Ammon's horn (tissue), 1 donor: ENCODE measurements at places on chromosomes 6 and 20.

- no peak for DNase-seq
Measured at GRCh38 chr6:22925920-22926789, 356.8 kb downstream of the HDGFL1 start.

GRCh38 chr6:111565326-111566221 is 40.1 kb downstream of the TRAF3IP2 start:
- DNase-seq, result no peak

DNA sequence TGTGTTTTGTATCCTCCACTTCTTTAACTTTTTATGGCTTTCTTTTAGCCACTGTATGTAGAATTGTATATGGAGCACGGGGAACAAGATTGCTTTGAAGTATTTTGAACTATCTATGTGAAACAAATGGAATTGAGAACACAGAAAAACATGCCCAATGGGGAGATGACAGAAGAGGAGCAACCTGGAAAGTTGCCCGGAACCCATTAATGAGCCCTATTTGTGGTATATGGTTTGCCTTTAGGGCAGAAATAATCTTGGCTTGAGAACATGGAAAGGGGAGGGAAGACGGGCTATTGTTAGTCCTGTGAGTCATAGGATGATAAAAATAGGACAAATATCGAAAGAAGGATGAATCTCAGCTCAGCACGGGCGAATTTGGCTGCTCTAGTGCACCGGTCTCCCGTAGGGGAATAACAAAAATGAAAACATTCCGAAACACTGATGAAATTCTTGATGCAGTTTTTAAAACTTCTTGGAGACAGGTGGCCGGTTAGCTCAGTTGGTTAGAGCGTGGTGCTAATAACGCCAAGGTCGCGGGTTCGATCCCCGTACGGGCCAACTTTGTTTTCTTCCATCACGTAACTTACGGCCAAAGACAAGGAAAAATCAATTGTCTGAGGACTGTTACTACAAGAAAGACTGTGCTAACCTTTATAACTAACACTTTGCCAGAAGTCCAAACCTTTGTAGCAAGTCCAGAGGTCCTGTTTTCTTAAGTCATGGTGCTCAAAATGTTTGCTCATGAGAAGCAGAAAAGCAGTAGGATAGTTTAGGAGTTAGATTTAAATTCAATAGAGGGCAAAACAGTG is 15.7 kb downstream of the HMGN4 start:
- peak; percentile 73 for DNase-seq

- no peak for DNase-seq
Measured at GRCh38 chr6:100188754-100189153, 194.7 kb upstream of the MCHR2 start.

DNA sequence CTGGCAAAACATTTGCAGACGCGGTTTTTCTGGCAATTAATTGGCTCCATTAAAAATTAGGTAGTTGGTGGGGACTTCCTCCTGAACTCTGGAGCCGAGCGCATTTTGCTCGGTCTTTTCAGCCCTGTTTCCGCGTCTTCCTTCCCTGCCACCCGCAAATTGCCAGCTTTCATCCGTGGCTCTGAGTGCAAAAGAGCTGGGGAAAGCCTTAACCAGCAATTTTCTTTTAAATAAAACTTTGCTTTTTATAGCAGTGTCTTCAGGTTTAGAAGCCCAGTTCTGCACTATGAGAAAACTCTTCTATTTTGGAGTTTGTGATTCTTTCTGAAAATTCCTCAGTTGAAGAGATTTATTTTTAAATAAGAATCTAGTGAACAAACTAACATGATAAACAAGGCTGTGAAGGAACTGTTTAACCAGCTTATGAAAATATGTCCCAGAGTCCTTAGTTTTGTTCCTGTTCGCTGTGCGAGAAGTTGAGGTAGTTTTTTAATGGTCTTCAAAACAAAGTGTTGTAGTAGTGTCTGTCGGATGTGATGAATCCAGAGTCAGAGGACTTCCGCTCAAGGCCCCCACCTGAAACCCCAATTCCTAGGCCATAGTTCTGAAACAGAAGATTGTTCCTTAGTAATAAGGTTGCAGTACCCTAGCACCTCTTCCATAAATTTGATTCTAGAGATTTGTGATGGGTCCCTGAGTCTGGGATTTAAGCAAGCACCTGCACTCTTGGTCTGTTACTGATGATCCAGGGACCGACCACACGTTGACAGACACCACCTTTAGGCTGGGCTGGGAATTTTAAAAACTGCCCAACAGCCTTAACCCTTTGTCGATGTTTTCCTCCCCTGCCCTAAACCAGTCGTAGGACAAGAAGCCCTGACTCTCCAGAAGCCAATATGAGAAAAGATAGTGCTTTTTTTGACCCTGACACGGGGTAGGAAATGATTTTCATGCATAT is 950 bp downstream of the KCTD20 start:
- DNase-seq, result no peak

- DNase-seq, result no peak
Measured at GRCh38 chr6:89501753-89502152, 68.8 kb downstream of the ANKRD6 start.

- DNase-seq, result no peak
Measured at GRCh38 chr6:150584065-150584464, 15.6 kb upstream of the PLEKHG1 start.

- DNase-seq, result no peak
Measured at GRCh38 chr6:167512696-167513375, 187.9 kb downstream of the TTLL2 start.

DNA sequence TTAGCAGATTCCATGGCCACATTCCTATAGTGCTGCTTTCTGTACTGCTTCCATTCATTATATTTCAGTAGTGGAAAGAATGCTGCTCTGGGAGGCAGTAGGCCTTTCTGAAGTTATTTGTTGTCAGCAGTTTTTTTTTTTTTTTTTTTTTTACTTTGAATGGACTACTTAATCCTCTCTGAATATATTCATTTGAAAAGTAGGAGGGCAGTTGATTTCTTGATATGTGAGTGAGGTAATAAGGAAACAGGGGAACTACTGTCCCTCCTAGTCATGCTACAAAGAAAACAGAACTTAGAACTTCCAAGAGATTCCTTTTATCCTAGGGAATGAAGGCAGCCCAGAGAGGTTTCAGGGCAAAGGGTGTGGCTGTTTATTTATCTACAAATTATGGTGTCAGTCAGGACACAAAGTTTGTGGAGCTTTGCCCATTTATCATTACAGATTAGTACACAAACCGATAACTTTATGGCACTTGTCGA is 155.9 kb downstream of the JARID2 start:
- no peak for DNase-seq

GRCh38 chr20:8616792-8617191 is 452.1 kb upstream of the PLCB4 start:
- no peak for DNase-seq

DNA sequence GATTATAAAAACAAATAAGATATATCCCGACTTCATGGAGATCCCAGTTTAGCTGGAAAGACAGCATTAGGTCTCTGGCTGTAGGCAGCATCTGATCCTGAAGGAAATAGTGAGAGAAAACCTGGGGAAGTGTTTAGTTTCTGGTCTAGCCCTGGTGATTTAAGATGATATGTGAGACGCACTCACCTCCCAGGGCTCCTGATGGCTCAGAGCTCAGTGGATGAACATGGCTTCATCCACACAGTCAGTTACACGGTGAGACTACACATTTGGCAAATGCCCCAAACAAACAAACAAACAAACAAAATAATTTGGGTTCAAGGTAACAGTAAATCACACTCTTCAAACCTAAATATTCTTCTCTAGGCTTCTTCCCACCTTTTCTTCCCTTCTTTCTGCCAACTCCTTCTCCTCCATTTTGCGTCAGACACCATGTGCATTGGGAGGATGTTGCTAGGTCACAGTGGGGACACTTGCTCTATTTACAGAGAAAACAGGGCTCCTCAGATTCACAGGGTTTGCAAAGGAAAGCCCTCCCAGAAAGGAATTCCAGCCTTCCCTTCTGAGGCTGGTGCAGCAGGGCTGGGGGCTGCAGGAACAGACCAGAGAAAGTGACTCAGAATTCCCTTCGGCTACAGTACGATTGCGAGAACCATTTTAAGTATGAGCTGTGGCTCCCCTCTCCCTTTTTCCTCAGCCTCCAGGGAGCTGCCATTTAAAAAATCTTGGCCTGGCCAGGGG is 59.6 kb upstream of the SALL4 start:
- DNase-seq, result no peak

- peak; percentile 19 for DNase-seq
Measured at GRCh38 chr20:17169585-17170136, 57.2 kb upstream of the PCSK2 start.

GRCh38 chr6:157561929-157562810 is 181.2 kb downstream of the ZDHHC14 start:
- no peak for DNase-seq

- DNase-seq, result no peak
Measured at GRCh38 chr20:8986631-8987030, 82.3 kb upstream of the PLCB4 start.

- DNase-seq, result no peak
Measured at GRCh38 chr6:34143884-34144580, 1.9 kb downstream of the GRM4 start.

DNA sequence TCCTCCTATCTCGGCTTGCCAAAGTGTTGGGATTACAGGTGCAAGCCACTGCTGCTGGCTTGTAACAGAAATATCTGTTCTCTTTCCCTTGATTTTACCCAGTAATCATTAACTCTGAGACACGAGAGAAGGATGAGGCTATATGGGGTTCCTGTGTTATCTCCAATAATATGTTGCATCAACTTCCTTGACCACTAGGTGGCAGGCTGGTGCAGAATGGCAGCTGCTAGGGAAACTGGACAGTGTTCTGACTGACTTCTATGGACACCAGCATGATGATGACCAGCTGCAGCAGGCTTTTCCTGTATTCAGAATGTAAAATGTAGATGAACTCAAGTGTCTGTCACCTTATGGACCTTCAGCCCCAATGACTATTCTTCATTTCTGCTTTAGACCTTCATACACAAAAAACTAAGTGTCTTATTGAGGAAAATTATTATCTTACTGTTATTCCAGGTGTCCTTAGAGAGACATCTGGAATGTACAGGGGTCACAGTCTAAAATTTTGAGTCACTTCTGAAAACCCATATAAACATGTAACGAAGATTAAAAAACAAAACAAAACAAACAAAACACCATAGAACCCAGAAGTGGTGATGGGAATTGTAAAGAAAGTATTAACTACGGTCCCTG is 20.4 kb upstream of the CD109 start:
- peak; percentile 90 for DNase-seq
